Mesenteric fat pad (tissue), 1 donor: ENCODE measurements at places on chromosomes 13 and 19.

DNA sequence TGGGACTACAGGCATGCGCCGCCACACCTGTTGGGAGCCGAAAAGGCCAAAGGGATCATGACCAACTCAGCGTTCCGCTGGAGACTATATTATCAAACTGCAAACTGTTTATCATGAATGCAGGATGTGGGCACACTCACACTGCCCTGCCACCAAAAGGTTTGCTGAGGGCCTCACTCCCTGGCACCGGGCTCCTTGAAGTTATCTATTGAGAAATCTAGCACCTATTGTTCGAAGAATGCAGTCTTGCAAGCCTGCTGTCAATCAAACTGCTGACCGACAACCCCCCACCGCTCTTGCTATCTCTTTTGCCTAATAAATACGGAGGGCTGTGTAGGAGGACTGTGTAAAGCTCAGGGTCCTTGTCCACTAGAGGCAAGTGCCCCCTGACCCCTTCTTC lies 5.2 kb upstream of the ZNF836 start:
- DNase-seq, result no peak

- DNase-seq, result no peak
Observed at GRCh38 chr19:44447916-44448674, at the start of gene ZNF229. ZNF229 (minus strand) TSS chr19:44448472; CDS start chr19:44442847, 5,625 bp downstream.

- no peak for DNase-seq
Observed at GRCh38 chr13:34144142-34144541, 326.2 kb downstream of the RFC3 start.

GRCh38 chr13:39565036-39565949 lies 37.7 kb downstream of the LHFPL6 start:
- DNase-seq, result no peak

DNA sequence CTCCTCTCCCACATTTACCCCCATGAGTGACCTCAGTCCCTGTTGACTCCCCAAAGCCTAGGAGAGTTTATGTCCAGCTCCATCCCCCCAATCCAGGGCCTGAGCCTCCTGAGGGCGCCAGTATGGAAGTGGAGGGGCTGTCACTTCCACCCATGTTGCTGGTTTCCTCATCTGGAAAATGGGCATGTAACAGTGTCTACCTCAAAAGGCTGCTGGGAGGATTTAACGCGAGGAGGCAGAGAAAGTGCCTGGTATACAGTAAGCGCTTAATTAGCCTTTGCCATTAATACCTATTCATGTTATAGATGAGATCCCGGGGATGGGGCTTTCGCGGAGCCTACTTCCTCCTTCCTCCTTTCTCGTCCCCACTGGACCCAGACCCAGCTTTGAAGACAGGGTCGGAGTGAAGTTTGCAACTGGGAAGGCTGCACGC lies 476 bp downstream of the TYK2 start:
- DNase-seq, result no peak

DNA sequence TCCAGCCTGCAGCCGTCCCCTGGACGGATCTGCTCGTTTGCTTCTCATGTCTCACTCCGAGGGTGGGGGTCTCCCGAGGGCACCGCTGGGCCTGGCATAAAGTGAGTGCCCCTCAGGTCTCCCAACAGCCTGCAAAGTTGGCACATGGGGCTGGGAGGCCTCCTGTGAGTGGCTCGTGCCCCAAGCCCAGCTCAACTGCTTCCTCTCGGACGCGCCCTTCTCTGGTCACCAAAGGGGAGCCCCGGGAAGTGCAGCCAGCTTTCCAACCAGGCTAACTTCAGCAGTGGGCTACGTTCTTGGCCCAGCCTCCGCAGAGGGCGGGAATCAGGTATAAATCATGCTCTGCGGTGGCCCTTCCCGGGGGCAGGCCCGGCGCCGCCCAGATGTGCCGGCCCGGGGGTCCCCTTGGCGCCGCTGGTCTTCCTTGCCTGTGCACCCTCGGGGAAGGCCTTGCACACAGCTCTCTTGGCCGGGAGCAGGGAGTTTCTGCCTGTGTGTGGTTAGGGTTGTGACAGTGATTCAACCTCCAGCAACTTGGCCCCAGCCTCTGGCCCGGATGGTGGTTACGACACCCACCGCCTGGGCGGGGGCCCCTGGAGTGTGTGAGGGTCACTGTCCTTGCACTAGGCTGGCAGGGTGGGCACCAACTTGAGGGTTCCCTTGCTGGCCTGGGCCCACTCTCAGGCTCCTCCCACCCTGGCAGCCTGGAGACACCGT lies 20.7 kb downstream of the CEBPG start:
- DNase-seq, result no peak

DNA sequence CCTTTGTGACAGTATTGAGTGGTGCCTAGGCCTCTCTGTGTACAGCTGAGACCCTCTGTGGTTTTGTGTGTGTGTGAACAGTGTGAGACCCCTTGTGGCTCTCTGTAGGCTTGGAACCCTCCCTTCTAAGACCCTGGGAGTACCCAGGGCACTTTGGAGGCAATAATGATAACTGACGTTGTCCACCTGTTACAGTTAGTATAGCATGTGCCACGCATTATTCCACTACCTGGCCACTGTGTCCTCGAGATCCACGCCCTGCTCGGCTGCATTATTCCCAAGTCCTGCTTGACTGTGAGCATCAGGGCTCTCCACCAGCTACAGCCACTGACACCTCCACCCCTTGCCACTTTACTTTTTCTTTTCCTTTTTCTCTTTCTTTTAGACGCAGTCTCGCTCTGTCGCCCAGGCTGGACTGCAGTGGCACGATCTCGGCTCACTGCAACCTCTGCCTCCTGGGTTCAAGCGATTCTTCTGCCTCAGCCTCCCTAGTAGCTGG lies 2.0 kb downstream of the GRAMD1A start:
- DNase-seq, result no peak

- no peak for DNase-seq
Observed at GRCh38 chr19:19049406-19049805, 14.4 kb upstream of the SLC25A42 start.

DNA sequence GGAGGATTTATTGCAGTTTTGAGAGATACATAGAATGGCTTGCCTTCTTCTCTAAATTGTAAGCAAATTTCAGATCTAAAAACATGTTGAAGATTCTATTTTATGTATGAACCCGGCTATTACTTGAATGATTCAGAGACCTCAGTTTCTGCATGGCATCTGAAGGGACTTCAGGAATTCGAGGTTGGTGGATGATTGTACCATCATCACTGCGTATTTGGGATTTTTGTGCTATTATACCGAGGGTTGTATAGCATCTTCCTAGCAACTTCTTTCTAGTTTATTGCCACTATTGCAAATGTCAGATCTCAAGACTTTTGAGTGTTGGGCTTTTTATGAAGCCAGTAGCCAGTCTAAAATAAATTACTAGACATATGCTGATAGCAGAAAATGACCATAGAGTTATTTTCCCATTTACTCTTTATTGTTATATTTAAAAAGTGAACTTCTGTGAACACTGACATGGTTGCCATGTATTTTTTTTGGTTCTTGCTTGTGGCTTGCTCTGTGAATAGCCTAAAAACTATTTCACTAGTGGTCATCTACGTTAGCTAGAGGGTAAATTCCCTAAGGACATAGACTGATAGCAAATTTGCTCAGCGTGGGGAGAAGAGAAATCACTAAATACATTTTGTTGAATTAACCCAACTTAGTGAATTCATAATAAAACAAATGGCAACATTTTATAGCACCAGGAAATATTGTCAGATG lies 70.6 kb upstream of the KLF12 start:
- DNase-seq, result no peak

- no peak for DNase-seq
Observed at GRCh38 chr13:68697551-68697950, 1410.1 kb upstream of the ATXN8OS start.

DNA sequence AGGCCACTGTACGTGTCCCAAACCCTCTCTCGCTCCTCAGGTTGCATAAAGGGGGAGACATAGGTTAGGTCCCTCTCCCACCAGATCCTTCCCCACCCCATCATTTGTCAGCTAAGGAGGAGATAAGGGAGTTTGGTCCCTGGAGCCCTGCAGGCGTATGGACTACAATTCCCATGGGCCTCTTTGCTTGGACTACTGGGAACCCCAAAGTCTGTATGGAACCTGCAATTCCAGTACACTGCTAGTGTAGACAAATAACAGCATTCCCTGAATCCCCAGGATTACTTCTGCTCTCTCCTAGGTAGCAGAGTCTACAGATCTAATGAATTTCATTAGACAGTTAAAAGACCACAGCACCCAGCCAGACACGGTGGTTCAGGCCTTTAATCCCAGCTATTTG lies 16.0 kb upstream of the HSD17B14 start:
- DNase-seq, result no peak

DNA sequence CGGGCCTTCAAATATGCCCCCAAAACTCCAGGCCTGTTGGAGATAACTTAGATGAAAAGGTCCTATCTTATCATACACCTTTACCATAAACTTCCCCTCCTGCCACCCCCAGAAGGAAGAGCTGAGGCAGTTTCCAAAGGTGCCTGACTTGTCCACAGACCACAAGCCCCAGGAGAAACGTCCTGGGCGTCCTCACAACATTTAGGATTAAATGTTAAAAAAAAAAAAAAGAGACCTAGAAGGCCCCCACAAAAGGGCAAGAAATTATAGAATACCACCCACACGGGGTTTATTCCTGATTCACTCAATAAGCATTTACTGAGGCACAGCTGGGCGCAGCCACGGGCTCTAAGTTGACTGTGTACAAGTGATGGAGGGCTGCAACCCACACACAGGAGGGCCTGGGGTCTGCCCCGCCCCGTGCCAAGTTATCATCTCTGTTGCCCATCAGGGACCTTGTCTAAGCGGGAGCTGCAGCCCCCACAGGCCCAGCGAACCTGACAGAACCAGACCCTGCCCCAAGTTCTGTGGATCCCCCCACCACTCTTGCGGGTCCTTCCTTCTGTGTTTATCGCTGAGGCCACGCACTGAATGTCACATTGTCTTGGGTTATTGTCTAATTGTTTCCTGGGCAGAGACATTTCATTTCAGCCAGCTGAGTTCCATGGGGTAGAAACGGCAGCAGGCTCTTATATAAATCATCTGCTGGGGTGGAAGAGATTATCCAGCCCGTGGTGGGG lies 83.0 kb upstream of the TM9SF2 start:
- peak; percentile 83 for DNase-seq

- no peak for DNase-seq
Observed at GRCh38 chr13:51122868-51123566, 11.9 kb upstream of the C13orf42 start.

DNA sequence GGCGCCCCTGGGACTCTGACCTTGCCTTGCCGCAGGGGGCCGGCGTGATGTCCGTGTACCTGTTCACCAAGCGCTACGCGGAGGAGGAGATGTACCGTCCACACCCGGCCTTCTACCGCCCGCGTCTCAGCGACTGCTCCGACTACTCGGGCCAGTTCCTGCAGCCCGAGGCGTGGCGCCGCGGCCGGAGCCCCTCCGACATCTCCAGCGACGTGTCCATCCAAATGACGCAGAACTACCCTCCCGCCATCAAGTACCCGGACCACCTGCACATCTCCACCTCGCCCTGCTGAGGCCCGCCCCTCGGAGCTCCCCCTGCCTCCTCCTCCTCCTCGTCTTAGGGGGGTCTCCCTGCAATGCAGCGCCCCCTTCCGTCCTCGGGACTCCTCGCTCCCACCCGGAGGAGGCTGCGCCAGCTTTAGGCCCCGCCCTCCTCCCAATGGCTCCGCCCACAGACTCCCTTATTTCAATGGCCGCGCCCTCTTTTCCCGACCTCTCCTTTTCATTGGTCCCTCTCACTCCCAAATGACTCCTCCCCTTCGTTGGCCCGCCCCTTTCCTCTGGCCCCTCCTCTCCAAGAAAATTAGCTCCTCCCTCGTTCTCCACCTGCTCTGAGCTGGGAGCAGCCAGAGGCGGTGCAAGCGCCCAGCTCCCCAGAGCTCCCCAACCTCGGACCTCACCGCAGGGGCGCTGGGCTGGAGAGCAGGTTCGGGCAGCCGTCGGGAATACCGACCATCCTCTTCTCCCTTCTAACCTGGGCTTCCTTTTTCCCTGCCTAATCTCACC lies 20.5 kb upstream of the CACNG8 start:
- DNase-seq, result no peak

- DNase-seq, result no peak
Observed at GRCh38 chr19:3146677-3147100, 10.9 kb downstream of the GNA15 start.

DNA sequence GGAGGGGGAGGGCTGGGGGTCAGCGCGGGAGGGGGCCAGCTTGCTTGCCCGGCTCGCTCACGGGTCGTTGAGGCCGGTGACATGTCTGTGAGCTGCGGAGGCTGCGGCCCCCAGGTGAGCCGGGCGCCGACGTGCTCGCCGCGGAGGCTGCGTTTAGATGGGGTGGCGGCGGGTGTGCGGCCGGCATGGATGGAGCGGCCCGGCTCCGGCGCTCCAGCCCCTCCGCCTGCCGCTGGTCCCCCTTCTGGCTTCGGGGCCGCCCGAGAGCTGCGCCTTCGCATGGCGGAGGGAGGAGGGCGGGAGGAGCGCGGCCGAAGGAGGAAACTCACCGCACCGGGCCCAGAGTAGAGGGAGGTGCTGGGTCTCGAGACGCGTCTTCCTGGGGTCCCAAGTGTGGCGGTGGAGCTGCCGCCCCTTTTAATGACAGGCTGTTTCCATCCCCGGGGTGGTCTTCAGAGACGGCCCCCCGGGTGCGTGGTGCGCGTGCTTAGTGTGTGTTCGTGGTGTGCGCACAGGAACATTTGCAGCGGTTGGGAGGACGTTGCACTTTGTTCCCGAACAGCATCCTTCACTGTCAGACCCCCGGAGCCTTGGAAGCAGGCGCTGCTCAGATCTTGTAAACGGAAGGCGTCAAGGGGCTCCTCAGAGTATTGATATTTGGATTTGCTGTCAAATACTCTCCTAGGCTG lies at the start of gene AKAP11:
TSS of gene AKAP11 (plus strand) at position 38 of the 689 bp plus-strand sequence. CDS start 14,197 bp downstream, outside the sequence.
- DNase-seq, result peak; percentile 89

DNA sequence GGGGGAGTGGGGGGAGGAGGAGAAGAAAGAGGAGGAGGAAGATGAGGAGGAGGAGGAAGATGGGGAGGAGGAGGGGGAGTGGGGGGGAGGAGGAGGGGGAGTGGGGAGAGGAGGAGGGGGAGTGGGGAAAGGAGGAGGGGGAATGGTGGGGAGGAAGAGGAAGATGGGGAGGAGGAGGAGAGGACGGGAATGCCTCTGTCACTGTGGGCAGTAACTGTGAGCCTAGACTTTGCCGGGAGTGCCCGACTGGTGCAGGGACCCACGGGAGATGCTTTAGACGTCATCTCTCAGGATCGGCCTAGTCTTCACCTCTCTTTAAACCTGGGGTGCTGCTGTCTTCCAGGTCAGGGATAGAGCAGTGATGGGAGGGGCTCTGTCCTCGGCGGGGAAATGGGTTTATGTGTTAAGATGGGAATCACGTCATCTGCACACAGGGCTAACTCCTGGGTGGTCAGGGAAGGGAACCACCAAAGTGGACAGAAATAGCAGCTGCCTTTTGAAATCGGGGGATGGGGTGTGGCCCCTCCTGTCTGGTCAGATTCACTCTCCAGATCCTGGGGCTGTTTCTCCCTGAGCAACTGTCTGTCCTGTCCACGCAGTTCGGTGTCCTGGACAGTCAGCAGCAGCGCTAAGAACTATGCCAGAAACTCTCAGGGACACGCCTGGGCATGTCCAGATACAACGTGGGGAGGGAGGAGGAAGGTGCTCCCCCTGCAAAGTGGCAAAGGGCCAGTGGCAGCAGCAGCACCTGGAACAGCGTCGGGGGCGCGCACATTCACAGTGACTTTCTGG lies 26.9 kb downstream of the GAS6 start:
- no peak for DNase-seq

GRCh38 chr13:113430378-113431110 lies 22.7 kb downstream of the ADPRHL1 start:
- DNase-seq, result no peak
